ENCODE measurements at places on chromosomes 3 and 15.

DNA sequence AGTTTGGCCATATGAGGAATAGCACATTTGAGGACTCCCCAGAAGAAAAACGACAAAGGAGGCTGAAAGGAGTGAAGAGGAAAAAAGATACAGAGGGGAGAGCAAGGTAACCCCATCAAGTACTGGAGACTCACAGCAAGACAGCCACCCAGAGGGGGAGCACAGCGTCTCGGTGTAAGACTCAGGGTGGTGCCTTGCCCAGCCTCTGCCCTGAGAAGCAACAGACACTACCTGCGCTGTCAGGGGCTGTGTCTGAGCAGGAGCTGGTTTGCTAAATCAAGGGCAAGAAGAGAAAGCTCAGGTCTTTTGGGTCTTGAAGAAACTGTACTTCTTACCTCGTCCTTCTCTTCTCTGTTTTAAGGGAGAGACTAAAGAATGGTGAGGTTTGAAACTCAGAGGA is 27.9 kb downstream of the FBXO45 start:
- DNase-seq = no peak

DNA sequence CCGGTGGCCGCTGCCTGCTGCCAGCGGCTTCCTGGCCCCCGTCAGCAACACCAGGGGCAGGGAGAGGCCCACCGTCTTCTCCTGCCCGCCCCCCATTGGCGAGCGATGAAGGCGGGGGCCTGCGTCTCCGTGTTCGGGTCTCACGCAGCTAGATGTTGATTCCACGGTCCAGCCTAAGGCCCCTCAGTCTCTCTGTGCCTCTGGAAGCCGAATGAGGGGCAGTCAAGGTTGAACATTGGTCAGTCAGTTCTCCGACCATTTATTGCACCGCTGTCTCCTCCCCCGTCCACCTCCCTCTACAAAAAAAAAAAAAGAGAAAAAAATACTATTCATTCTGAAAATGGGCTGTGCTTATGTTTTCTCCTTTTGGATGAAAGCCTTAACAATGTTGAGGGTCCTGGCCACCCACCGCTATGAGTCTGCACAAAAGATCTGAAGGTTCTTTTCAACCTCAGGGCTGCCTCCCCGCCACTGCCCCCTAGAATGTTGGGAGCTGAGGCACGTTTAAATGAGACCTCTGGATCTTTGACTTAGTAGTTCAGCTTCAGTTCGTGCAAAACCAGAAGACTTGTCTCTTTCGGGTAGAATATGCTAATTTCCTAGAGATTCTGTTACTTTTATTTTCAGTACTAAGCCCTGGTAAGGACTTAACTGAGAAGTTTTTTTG is 736 bp downstream of the IREB2 start:
- no peak for DNase-seq

GRCh38 chr3:81500039-81500438 is 261.4 kb downstream of the GBE1 start:
- DNase-seq = no peak

DNA sequence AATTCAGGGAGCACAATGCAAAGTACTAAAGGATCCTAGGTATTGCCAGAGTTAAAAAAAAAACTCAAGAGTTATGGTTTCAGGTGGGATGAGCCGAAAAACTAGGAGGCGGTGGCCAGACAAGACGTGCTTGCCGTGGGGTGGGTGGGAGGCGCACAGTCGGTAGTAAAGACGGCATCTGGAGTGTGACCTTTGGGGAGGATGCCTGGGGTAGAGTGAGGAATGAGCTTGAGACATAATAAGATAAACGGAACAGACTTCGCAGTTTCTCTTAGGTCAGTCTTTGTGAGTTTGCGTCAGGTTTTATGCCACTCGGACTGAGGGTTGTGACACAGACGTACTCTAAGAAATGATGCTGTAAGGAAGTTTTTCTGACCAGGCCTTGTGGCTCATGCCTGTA is 139.6 kb downstream of the LRRK1 start:
- DNase-seq = no peak

- no peak for DNase-seq
Measured at GRCh38 chr15:26261413-26261812, 398.3 kb upstream of the ATP10A start.

- no peak for DNase-seq
Measured at GRCh38 chr15:91021516-91022074, 799 bp downstream of the VPS33B start.

DNA sequence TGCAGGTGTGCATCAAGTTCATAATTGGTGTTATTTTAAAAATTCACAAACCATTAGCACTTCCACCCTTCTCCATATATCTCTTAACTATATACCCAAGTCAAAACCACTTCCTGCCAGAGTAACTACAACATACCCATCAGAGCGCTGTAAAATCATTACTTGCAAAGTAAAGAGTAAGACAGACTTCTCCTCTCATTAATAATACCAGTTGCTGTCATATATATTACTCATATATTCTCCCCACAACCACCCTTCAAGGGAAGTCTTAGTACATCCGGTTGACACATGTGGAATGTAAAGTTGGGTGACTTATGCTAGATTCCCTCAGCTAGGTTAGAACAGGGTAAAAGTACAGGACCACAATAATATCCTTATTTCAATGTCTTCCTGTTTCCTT is 5.6 kb downstream of the TERC start:
- no peak for DNase-seq

DNA sequence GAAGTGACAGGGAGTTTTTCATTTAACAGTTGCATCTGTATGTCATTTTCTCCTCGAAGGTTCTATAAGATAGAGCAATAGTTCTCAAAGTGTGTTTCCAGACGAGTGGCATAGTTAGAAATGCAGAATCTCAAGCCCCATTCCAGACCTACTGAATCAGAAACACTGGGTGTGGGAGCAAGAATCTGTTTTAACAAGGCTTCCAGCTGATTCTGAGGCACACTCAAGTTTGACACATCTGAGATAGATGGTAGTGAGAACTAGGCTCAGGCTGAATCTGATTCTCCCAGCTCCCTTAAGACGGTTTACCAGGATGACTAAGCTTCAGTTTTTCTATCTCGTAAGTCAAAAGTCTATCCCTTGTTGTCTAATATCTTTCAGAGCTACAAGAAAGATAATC is 159.8 kb upstream of the NUDT16 start:
- peak; percentile 88 for DNase-seq

DNA sequence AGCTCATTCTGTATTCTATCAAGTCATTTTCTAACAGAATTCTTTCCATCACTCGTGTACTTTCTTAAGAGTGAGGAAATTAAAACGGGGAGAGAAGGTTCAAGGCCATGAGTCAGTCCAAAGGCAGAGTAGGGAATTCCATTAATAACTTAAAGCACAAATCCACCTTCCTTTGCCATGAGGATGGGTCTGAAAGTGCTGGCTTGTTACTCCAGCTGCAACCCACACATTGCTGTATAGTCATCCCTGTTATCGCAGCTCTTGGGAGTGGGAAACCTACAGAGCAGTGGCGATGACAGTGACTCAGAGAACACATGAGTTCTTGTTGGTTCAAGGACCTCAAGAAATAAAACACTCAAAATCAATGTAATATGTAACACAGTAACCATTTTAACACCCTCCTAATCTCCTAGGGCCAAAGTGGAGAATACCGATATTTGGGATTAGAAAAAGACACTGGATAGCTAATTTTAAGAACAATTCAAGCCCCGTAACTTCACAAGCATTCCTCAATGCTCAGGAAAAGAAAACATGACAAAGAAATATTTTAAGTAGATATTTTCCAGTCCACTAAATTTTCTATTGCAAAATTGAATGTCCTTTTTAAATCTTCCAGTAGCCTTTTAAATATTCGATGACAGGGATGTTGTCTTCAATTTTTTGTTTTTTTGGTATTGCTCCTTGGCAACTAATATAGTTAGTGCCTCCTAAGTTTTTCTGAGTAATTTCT is 179.9 kb upstream of the THBS1 start:
- DNase-seq = no peak

GRCh38 chr3:186843039-186843432 is 526 bp downstream of the ADIPOQ start:
- no peak for DNase-seq

GRCh38 chr3:5166846-5167245 is 20.7 kb upstream of the EDEM1 start:
- no peak for DNase-seq

DNA sequence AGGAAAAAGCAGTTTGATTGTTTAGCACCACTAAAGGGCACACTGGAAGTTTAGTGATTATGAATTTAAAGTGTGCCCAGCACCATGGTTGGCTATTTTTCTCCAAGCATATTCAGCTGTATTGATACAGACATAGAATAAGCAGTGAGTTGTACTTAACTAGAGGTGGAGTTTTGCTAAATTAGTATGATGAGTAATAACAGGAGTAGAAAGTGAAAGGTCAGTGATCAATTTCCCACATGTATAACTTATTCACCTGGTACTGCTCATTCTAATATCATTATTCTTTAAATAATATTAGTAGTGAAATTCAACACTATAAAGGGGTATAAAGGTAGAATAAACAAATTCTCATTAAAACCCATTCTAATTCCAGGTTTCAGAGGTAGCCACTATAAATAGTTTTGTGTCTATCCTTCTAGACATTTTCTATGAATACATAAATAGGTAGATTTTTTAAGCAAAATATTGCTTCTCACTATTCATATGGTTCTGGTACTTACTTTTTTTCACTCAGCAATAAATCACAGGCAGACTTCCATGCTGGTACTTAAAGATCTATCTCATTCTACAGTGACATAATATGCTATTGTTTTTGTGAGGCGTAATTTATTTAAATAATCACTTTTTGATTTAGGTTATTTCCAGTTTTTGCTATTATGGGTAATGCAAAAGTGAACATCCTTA is 732.9 kb downstream of the VGLL3 start:
- no peak for DNase-seq

- DNase-seq = no peak
Measured at GRCh38 chr3:47901280-47901833, 98.4 kb downstream of the DHX30 start.

GRCh38 chr3:16704941-16705340 is 99.7 kb upstream of the DAZL start:
- DNase-seq = no peak

GRCh38 chr3:138724443-138724842 is 110.3 kb downstream of the PIK3CB start:
- DNase-seq = no peak

- DNase-seq = peak; percentile 9
Measured at GRCh38 chr15:97909291-97909891, 51.1 kb upstream of the ARRDC4 start.

DNA sequence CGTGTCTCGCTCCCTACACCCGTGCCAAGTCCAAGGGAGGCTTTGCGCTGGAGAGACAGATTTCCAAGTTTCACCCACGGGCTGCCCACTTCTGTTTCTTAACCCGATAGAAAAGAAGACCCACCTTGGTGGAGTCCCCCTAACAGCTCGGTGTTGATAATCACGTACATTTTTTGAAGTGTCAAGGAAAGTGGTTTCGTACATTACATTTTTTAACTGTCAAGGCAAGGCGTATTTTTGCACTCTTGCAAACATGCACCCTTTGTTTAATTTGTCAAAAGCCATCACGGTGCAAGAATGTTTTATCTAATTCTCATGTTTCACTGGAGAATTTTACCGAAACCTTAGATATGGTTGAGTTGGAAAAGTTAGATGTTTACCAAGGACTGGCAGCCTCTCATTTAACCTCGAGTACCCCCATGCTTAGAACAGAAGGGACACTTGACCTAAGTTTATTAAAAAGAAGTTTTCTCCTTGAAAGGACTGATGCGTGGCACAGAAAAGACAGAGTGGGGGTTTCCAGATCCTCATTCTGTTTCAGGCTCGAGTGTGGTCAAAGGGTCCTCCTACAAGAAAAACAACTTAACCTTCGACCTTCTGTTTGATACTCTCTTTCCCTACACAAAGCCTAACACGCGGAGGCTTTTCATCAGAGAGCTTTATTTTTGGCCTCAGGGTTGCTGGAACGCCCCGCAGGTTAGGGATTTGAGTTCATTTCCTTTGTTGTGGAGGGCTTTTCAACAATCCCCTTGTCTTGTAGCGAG is 882 bp downstream of the GXYLT2 start:
- DNase-seq = no peak

- no peak for DNase-seq
Measured at GRCh38 chr3:10513306-10513705, 7.9 kb upstream of the ATP2B2 start.

DNA sequence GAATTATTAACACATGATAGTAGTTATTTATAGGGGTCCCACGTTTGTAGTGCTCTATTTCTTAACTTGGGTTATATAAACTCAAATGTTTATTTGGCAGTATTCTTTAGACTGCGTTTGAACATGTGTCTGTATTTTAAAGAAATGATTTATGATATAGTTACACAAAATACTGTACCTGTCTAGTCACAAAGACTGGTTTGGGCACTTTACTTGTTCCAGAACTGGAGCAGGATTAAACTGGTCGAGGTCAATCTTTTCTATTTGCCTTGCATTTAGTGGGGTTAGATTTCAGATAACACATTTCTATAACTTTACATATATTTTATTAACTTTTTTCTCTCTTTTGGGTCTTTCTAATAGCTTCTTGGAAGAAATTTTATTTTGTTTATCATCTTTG is 39.5 kb downstream of the HACD3 start:
- no peak for DNase-seq

Measured in GM04503 (cell line).